ENCODE measurements at places on chromosomes 5 and 9.
A peak's percentile ranks its signal among the peaks of the same experiment; 100 is the strongest.

DNA sequence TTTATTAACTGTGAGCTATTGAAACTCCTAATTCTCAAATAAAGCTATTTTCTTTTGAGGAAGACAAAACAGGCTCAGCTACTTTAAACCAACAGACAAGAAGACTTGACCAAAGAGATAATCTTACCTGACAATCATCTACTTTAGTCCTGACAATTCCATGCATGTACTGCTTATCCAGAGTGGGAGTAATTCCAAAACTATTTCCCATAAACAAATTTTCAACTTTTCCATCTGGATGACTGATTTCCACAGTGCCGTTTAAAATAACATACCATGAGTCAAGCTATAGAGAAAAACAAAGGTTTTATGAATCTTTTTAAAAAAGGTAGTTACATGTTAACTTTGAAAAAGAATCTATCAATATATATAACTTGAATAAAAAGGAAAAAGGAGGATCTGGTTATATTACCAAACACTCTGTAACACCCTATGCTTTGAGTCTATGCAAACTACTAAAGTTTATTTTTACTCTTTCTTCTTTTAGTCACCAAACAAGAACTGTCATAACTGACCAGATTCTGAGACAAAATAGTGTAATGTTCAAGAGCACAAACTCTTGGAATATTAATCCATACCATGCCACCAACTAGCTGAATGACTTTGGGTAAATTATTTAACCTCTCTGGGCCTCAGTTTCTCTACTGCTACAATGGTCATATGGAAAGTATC is 129.7 kb downstream of the RAPGEF6 start:
- DNase-seq: no peak

DNA sequence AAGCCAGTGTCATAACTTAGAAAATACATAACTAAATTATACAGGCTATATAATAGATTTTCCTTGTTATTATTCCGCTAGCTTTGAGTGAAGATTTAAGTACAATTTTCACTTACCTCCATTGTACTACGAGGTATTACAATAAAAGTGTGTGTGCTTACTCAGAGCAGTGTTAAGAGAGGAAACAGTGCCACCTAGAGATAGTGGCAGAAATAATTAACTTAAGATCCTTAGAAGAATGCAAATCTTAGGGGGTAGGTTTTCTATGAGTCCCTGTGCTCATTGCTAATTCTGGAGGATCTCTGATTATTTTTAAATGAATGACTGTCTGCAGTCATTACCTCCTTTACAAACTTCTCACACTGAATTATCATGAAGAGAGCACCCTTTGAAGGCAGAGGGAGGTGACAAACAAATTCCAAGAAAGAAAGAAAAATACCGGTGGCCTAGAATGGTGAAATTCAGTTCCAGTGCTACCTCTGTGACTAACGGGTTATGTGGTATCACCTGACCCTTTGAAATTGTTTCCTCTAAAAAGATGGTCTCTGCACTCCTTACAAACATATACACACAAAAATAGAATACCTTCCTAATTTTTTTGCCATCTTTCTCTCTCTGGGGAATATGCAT is 379.8 kb downstream of the TRIM36 start:
- DNase-seq: peak; percentile 2

DNA sequence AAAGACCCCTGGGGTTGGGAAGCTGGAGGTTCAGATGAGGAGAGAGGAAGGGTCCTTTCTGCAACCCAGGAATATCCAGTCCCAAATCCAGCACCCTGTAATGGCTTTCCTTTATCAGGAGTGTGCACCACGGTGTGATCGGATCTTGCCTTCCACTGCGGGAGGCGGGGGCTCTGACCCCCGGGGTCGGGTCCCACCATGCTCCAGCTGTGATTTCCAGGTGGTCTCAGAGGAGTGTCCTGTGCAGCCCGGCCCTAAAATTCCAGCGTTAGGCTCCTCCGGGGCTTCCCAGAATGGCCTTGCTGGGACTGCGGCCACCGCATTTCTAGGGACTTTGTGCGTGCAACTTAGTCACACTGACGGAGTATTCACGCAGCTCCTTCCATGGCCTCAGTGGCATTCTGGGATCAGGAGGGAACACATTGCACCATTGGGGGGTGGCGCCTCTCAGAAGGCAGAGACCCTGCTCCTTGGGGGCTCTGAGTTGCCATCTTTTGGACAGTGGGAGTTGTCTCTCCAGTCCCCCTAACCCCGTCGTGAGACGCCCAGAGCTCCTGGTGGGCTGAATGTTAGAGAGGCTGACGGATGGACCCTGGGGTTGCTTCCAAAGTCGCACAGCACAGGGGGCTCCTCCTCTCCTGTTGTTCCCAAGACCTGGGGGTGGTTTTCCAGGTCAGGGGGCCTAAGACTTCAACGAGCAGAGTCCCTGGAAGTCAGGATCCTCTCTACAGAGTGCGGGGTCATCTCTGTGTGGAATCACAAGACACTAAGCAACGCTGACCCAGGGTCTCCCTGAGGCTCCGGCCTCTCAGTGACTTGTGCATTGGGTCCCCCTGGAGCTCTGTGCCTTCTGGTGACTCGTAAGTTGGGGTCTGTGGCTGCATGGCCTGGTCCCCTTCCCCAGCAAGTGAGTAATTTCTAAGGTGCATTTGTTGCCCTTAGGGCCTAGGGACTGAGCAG is 42.7 kb upstream of the IRX4 start:
- DNase-seq: no peak

DNA sequence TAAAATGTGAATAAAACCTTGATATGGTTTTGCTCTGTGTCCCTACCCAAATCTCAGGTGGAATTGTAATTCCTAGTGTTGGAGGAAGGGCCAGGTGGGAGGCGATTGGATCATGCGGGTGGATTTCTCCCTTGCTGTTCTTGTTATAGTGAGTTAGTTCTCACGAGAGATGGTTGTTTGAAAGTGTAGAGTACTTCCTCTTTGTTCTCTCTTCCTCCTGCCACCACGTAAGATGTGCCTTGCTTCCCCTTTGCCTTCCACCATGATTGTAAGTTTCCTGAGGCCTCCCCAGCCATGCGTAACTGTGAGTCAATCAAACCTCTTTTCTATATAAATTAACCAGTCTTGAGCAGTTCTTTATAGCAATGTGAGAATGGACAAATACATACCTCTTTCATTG is 34.9 kb downstream of the TARS1 start:
- peak; percentile 34 for DNase-seq

GRCh38 chr5:176629853-176630680 is at the start of the genes EIF4E1B and SNCB:
Gene EIF4E1B (plus strand): TSS chr5:176630675. CDS start chr5:176642788, 12,113 bp downstream.
Gene SNCB (minus strand): TSS chr5:176630534. CDS start chr5:176629654, 880 bp downstream.
- no peak for DNase-seq

GRCh38 chr5:157732130-157732514 is 902 bp downstream of the THG1L start:
- DNase-seq: no peak

GRCh38 chr5:39057734-39058133 is 16.5 kb downstream of the RICTOR start:
- no peak for DNase-seq

DNA sequence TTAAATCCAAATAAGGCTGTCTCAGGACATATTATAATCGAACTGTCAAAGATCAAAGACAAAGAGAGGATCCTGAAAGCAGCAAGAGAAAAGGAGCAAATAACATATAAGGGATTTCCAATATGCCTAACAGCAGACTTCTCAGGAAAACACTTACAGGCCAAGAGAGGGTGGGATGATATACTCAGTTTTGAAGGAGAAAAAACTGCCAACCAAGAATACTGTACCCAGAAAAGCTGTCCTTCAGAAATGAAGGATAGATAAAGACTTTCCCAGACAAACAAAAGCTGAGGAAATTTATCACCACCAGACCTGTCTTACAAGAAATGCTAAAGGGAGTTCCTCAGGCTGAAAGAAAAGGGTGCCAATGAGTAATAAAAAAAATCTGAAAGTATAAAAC is 16.0 kb downstream of the EGFLAM start:
- DNase-seq: no peak

DNA sequence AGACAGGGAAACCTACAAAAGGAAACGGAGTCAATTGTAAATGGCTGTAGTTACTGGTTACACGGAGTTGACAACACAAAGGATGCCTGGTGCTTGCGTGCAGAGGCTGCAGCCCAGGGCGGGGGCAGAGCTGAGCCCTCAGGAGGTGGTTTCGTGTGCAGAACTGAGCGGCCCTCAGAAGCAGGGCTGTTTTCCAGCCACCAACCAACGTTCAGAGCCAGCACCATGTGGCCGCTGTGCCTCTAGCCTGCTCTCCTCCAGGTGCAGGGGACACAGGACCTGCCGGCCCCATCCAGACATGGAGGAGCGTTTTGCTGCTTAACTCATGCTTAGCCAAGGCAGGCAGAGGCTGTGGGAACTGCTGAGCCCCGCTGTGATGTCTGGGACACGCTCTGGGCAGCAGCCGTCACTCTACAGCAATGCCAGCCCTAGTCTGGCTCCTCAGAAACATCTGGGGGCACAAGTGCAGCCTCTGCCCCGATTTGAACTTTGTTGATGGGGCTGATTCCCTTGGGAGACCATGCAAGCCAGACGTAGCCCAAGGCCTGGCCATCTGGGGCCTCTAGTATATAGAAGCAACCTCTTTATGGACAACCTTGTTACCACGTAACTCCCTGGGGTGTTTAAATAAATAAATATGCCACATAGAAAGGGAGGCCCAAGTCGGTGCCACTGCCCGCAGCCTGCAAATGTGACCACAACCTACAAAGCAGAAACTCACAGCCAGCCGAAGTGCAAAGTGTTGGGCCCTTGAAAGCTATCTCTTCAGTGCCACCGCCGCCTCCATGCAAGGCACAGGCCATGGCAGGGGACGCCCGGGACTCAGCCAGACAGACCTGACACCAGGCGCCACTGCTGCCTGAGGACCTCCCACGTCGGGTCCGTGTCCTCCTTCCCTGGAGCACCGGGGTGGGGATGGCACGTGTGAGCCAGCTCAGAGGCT is 42.1 kb downstream of the NKD2 start:
- no peak for DNase-seq

DNA sequence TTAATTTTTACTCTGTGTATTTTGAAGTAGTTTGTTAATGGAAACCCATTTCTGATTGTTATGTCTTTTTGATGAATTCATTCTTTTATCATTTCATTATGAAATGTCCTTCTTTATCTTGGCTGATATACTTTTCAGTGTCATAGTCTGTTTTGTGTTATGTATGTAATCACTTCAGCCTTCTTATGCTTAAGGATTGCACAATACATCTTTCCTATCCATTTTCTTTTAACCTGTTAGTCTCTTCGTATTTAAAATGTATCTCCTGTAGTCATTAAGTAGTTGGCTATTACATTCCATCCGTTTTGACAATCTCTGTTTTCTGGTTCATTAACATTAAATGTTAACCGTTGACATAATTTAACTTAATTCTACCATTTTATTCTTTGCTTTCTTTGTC is 344.6 kb upstream of the CTNND2 start:
- DNase-seq: no peak

DNA sequence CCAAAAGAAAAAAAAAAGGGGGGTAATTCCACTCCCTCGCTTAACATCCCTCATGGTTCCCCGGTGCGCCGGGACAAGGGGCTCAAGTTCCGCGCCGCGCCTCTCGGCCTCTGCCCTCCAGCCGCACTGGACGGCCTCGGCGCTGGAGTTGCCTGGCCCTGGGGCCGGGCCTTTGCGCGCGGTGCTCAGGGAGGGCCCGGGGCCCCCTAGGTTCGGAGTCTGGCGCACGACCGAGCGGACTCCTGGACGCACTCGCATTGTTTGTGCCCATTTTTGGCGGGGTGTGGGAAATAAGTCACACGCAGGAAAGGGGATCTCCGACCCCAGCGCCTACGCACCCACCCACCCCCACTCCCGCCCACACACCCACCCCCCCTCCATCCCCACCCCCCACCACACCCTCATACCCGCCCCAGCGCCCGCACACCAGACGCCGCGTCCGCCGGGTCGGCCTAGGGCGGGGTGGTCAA is 381 bp downstream of the MED22 start:
- peak; percentile 67 for DNase-seq

GRCh38 chr5:55338810-55339243 is 31.0 kb downstream of the MTREX start:
- DNase-seq: no peak

DNA sequence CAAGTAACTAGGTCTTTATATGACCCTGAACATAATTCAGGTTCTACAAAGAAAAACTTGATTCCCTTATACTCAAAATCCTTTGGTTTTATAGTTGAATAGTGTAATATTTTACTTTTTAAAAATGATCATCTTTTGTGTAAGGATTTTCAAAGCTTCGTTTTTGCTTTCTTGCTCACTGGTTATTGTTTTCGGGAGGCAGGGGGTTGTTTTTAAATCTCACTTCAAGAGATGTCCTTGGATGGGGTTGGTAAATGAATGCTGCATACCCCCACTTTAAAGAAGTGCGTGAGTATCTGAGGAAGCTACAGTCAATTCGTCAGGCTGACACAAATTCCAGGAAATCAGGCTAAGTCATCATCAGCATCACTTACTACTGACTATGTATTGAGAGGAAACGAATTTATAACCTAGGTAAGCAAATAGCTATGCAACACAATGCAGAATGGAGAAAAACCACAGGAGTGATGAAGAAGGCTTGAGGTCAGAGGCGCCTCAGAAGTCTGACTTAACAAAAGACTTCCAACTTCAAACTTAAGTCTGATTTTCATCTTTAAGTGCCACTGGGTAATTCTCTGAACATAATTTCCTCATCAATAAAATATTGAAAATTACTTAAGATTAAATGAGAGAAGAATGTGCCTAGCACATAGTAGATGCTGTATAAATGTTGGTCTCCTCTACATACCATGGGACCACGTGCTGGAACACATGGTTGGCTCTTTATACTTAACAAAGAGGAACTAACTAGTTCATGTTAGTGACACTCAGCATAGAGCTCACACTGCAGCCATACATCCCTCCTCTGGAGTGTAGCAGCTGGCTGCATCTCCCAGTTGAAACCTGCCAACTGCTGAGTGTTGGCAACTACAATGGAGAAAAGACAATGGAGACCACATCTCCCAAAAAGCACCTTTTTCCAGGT is 106.0 kb upstream of the KIF2A start:
- peak; percentile 32 for DNase-seq

- DNase-seq: no peak
Measured at GRCh38 chr5:72427488-72428437, 79.4 kb downstream of the ZNF366 start.

DNA sequence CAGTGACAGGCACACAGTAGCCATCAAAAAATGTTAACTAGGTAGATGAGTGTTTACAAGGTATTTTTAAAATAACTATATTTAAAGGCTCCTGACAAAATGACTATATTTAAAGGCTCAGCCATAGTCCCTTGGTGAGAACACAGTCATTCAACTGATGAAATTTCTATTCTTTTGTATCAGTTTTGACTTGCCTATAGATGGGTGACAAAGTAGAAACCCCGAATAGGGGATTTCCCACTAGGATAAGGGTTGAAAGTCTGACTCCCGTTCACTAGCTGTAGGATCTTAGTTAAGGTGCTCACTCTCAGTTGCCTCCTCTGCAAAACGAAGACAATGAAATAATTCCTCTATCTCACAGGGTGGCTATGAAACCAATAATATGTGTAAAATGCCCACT is 218.2 kb downstream of the TSSK1B start:
- no peak for DNase-seq

- DNase-seq: no peak
Measured at GRCh38 chr5:177997846-177998245, 1.8 kb upstream of the PROP1 start.

DNA sequence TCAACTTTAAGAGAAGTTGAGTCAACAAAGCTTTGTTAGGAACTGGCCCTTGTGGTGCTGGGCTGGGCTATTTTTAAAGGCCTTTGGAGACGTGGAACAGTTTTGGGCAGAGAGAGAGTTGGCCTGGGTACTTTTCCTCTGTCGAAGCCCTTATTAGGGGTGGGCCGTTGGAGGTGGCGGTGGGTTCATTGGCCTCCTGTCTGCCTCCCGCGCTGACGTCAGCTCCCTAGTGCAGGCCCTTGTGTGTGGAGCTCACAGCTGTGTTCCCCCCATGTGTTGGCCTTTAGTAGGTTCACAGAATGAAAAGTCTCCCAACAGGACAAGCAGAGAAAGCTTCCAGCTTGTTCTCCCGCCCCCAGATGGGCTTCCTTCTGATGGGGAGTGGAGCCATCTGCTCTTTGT is 2.7 kb downstream of the NCS1 start:
- no peak for DNase-seq

Data from OCI-M1 (cell line).